ENCODE measurements at places on chromosomes 5 and 9.

- DNase-seq, result peak; percentile 45
Observed at GRCh38 chr5:55226027-55226933, 835 bp downstream of the MCIDAS start.

- DNase-seq, result no peak
Observed at GRCh38 chr5:171623551-171624097, 162.0 kb upstream of the SMIM23 start.

- no peak for DNase-seq
Observed at GRCh38 chr5:176934309-176934930, 35.3 kb upstream of the HK3 start.

- DNase-seq, result peak; percentile 62
Observed at GRCh38 chr9:95197692-95198271, 119.7 kb downstream of the FANCC start.

DNA sequence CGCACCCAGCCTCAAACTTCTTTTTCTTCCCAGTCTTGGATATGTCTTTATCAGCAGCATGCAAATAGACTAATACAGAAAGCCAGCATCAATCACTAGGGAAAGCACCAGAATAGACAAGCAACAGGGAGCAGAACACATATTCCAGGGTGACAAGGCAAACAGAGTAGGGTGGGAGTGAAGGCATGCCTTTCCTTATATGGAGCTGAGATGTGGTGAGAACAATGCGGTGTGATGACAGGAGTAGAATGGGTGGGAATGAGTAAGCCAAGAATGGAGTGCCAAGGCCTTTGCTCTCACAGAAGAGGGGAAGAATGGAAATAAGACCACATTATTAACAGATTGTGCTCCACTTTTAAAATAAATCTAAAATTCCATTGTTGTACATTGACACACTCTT is 115.6 kb downstream of the CETN3 start:
- peak; percentile 18 for DNase-seq

DNA sequence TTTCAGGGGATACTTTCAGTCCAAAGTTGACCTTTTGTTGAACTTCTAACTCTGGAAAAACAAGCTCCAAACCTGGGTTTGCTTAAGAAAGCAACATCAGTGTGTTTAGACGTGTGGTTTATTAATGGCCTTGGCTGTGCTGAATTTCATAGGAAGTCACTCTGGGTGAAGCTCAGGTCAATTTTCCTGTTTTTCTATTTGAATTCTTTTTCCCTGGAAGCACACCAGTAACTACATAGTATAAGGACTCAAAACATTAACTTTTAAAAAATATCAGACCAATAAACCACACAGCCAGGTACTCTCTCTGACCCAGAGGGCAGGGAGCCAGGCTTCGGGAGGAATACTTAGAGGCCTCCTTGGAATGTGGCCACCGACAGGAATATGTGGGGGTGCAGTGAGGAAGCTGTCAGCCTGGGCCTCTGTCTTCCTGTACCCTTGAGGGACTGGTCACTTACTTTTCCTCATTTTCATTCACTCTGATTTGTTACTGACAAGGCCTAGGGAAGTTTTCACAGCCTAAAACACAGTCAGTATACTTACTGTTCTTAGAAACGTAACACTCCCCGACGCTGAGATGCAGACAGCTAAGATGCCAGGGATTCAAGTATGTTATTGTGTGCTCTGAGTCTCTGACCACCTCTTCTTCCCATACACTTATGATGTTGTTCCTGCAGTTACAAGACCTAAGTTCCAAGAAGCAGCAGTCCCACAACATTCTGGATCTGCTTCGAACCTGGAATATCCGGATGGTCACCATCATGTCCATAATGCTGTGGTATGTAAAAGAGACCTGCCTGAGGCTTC is 18.9 kb downstream of the SLC22A5 start:
- DNase-seq, result peak; percentile 77

DNA sequence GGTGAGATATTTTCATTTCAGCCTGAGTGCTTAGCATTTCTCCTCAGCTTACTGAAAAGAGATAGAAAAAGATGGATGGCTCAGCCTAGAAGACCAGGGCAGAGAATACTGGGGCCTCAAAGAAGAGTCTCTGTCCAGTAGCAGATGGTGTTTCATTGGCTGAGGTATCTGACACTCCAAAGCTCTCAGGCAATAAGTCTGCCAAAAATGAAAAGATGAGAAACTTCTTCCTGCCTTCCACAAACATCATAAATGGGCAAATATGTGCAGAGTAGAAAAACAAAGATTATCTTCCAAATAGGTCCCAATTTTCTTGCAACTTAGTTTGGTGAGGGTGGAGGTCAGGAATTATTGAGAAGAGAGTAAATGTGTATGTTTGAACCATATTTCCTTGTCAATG is 87.4 kb upstream of the ICE1 start:
- DNase-seq, result no peak

- DNase-seq, result peak; percentile 73
Observed at GRCh38 chr9:69569738-69570451, 102.3 kb downstream of the APBA1 start.

GRCh38 chr5:172493002-172493401 is 38.7 kb upstream of the SH3PXD2B start:
- no peak for DNase-seq

GRCh38 chr9:74760031-74760700 is 127.6 kb downstream of the TRPM6 start:
- peak; percentile 97 for DNase-seq

- DNase-seq, result no peak
Observed at GRCh38 chr9:22175972-22176545, 167.0 kb upstream of the CDKN2B start.

DNA sequence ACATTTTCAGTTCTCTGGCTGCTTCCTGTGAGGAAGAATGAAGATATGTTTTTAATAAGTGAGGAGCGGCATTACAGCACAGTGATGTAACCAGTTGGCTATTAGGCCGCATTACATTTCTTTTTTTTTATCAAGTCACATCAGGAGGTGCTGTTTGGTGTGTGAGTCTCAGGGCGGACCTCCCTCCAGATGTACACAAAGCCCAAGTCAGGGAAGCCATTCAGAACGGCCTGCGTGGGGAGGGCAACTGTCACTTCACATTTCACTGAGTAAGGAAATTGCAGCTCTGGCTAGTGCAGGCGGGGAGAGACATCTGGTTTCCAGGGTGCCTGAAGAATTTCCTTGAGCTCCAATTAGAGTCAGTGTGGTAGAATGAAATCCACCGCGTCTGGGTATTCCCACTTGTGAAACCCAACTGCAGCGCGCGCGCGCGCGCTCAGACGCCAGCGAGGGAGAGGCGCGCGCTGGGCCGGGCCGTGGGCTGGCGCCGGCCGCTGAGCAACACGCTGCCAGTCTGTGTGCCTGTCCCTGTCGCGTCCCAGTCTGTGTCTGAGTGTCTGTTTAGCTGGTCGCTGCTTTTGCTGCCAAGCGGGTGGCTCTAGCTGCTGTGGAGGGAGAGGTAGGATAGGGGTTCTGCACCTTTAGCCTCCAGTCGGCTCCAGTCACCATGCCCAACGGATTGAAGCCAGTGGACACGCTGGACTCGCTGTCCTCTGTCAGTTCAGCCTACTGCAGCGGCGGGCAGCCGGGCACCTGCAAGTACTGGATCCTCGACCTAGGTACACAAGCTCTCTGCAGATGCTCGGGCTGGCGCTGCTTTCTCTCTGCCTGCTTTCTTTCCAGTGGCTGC is 140.8 kb upstream of the OTULINL start:
- DNase-seq, result peak; percentile 98

GRCh38 chr5:149913436-149914419 is 30.9 kb downstream of the PDE6A start:
- DNase-seq, result no peak

DNA sequence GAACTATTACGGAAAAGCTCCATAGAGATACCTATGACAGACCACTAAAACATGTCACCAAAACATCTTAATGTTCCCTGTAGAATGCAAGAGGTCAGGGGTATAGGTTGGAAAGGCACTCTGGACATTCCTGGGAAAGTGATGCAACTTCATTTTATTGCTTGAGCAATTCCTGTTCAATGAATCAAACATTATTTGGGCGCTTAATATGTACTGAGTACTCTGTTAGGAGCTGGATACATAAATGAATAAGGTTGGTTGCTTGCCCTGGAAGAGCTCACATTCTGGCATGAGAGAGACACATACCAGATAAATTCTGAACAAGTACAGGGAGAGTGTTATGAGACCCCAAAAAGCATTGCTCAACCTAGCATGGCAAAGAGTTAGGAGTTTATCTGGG is 408.9 kb upstream of the DMAC1 start:
- DNase-seq, result peak; percentile 82

- peak; percentile 94 for DNase-seq
Observed at GRCh38 chr9:110125207-110125751, 82.7 kb downstream of the C9orf152 start.

- DNase-seq, result no peak
Observed at GRCh38 chr9:124882231-124882630, 20.3 kb downstream of the ARPC5L start.

GRCh38 chr9:5988265-5988664 is 27.2 kb downstream of the RANBP6 start:
- DNase-seq, result no peak

DNA sequence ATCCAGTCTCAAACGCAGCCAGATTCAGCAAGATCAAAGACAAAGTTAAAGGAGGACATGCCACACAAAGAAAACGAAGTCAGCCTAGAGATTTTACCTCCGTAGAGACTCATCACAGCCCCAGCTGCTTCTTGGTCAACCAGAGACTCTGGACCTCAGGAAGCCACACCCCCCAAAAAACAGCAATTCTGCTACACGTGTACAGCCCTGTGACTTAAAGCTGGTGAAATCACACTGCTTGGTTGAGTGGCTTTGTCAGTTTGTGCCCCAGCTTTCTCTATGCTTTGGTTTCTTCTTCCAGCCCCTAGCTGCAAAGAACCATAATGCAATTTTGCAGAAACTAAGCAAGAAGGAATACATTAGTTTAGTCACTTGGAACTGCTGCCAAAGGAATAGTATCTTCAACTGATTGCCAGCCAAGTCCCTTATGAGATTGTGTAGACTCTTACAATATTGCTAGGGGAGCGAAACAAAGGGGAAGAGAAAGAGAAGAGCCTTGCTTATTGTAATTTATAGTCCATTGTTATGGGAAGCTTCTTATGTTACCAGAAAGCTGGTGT is 158.8 kb upstream of the ZNF462 start:
- peak; percentile 60 for DNase-seq

GRCh38 chr5:68071282-68071632 is 144.3 kb upstream of the PIK3R1 start:
- peak; percentile 28 for DNase-seq

GRCh38 chr5:36694351-36694750 is 87.9 kb downstream of the SLC1A3 start:
- peak; percentile 58 for DNase-seq

DNA sequence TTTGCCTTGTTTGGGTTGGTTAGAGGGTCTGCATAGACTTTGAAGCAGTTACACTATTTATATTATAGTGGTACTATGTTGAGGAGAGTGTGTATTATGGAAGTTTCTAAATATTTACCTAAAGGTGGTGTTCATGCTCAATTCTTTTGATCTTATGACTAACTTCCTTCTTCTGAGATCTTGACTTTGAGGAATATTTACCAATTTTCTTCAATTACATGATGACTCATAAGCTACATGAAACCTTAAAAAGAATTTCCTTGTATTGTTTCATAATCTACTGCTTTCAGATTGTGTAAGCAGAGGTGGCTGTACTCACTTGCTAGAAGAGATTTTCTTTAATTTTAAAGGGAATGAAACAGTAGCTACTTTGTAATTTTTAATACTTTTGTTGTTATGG is 276.1 kb downstream of the TAF11L14 start:
- DNase-seq, result peak; percentile 38

- DNase-seq, result no peak
Observed at GRCh38 chr9:99713838-99714306, 107.8 kb upstream of the NR4A3 start.

DNA sequence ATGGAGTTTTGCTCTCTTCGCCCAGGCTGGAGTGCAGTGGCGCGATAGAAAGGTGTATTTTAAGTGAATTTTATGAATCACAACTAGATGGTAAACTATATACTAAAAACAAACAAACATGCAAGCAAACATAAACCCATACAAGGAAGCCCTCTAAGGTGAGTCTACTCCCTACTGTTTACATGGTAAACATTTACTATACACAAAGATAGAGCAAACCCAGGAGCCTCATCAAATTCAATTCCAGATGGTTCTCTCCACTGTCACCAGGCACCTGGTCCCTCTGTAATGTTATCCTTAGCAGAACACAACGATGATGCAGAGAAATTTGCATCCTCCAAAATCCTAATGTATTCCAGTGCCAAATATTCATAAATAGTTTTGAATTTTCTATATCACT is 17.9 kb downstream of the ANKH start:
- no peak for DNase-seq

GRCh38 chr5:122170620-122171019 is 41.3 kb downstream of the ZNF474 start:
- DNase-seq, result peak; percentile 64

DNA sequence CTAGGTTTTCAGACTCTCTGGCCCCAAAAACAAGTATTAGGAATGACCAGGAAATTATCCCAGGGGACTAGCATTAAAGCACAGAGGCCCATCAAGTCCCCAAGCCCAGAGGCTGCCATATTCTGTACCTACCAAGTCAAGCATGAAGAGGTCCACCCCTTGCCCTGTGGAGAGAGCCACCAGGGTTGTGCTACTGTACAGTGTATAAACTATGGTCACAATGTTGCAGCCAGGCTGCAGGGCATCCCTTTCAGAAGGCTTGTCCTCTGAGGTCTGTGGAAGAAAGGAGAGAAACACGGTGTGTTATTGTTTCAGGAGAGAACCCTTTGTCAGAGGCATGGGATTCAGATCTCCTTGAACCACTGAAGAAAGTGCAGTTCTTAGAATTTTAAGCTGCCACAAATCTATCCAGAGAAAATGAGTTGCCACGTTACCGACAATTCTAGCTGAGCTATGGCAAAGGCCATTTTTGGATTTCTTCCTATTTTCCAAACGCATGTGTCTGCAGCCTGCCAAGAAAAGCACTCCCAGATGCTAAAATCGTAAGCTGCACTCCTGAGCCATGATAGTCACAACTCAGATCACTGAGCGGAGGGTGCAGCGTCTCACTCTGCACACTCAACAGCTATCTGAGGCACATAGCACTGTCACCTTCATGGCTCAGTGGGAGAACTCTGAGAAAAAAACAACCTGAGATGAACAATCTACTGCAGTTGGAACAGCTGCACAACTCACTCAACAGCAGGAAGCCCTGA is 45.5 kb upstream of the SPATA31E1 start:
- peak; percentile 58 for DNase-seq

All from fibroblast of mammary gland (primary cell).